H9 (cell line): ENCODE measurements at places on chromosomes 16 and 17. TPM values are rescaled to one million over a fixed set of nuclear protein-coding genes. Genes with fewer than 3 reads are reported as not detected.

DNA sequence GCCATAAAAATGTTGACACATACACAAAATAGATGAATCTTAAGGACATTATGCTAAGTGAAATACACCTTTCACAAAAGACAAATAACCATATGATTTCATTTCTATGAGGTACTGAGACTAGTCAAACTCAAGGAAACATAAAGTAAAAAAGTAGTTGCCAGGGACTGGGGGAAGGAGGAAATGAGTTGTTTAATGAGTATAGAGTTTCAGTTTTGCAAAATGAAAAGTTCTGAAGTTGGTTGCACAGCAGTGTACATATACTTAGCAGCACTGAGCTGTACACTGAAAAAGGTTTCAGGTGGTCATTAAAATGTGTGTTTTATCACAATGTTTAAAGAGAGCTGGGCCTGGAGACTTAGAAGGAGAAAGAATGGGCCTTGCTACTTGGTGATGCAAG, 4.7 kb upstream of the SLC13A2 start:
- no peak for DNase-seq

- DNase-seq, result peak; percentile 64
These were observed 12.9 kb upstream of the ELAC2 start for GRCh38 chr17:13030459-13031300.

GRCh38 chr16:12763517-12763916, 40.2 kb downstream of the CPPED1 start:
- no peak for DNase-seq

GRCh38 chr17:55299890-55300289, 35.1 kb downstream of the HLF start:
- DNase-seq, result no peak

DNA sequence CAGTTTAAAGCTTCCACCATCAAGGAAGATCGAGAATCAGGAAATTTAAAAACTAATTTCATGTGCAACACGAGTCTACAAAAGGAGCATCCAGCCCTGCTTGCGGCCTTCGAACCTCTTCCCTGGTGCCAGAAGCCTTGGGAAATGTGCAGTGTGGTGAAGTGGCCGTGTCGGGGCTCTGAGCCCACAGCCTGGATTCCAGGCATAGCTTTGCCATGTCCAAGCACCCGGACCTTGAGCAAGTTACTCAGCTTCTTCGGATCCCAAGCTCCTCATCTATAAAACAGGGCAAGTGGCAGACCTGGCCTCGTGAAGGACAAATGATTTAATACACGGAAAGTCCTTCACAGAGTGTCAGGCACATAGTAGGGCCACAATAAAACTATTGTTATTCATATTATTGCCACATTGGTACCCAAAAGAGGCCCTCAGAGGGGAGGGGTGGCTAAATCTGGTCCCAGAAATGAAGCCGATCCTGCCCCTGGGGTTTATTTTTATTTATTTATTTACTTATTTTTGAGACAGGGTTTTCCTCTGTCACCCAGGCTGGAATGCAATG, 34.8 kb downstream of the COTL1 start:
- peak; percentile 32 for DNase-seq

DNA sequence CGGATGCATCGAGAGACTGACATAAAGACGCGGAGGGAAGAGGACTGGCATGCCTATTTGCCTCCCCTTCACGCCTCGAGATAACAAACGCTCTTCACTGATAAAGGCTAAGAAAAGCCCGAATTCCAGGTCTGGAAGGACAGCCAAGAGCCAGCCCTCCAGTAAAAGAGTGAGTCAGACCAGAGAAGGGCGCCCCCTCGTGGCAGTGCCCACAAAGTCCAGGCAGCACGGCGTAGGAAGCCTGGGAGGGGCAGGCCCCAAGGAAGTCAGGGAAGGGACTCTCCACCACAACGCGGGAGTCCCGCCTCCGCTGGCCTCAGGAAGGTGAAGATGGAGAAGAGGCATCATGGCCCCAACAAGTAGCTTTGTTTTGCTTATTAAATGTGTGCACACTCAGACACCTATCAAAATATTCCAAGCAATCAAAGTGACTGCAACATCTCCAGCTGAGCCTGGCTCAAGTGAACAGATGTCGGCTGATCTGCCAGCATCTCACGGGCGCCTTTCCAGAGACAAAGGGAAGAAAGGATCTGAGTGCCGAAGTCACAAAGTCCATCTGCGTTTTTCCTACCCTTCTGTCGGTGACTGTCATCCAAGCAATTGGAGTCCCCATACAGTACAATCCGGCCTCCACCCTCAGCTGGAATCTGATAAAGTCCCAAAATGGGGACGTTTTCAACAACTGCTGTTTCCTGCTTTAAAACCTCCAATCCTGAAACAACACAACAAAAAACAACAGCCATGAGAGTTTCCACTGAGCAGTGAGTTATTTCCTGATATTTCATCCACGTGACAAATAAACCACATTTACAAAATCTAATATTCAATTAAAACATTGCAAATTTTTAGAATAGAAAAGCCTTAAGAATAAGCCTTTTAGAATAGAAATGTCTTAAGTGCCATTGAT, 20.4 kb upstream of the SLC38A8 start:
- peak; percentile 95 for DNase-seq

DNA sequence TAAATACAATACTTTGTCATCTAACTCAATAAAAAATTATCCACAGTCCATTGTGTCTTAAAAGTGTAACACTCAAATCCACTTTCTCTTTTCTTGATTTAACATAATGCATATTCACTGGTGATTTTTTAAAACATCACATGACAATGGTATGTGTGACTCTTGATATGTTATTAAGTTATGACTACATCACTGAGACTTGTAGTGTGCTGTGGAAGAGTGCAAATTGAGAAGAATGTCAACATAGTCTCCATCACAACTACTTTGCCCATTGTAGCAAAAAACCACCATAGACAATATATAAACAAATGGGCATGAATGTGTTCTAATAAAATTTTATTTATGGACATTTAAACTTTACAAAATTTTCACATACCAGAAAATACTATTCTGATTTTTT, 380.7 kb upstream of the PMFBP1 start:
- DNase-seq, result no peak

GRCh38 chr17:1058423-1059130, 61.6 kb downstream of the TIMM22 start:
- DNase-seq, result peak; percentile 85

DNA sequence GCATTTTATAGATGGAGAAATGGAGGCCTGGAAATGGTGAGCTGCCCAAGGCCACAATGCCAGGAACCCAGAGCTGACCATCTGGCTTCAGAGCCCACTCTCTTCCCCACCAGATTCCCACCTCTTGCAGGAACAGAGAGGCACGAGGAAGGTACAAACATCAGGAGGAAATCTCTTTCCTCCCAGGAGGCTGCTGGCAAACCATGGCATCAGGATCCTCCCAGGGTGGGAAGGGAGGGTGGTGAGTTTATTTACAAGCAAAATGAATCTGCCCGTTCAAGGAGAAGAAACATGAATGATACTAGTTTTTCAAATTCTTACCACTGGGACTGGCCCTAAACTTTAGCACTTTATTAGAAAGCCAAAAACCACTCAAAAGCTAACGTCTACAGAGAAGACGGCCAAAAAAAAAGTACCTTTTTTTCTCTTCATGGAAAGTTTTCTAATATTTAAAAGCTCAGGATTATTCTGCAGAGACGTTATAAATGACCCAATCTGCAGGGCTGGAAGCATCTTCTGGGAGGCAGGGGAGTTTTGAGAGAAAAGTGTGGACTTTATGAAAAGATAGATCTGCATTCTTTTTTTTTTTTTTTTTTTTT, 79.1 kb downstream of the NXN start:
- DNase-seq, result no peak

GRCh38 chr17:82881900-82882714, 42.3 kb upstream of the ZNF750 start:
- no peak for DNase-seq

GRCh38 chr16:47392081-47392480, 68.8 kb downstream of the ITFG1 start:
- DNase-seq, result no peak

DNA sequence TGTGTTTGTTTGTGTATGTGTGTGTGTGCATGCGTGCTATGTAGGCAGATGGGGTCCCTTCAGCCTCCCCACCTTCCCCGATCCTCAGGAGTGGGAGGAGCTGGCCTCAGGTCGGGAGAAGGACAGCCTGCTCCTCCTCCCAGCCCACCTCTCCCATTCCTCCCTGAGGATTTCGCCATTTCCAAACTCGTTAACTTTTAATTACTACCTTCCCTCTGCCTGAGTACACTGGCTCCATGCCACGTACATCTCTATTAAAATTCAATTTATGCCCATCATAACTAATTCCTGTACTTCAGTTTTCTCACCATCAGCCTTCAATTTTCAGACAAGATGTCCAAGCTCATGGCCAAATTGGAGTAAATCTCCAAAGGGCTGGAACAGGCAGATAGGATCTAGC, 148.6 kb downstream of the SDK2 start:
- DNase-seq, result no peak

- no peak for DNase-seq
These were observed 217.9 kb downstream of the ENGASE start for GRCh38 chr17:79292501-79292900.

Gene C1QL1
- total RNA-seq, result 6.0 and 6.4 TPM in 2 replicates

Gene PDE6G
- total RNA-seq, result 5.7 TPM in 2 replicates

Gene ALDH3A2
- 94.2 and 100 TPM in 2 replicates for total RNA-seq

Gene TBC1D3
- not detected in 2 replicates for total RNA-seq

Gene ACSM2A
- total RNA-seq, result not detected in 2 replicates
